ENCODE measurements at places on chromosomes 6 and 20. TPM values are rescaled to one million over a fixed set of nuclear protein-coding genes. Genes with fewer than 3 reads are reported as not detected.

Gene FOXC1
- total RNA-seq: 8.2 TPM

Gene MYT1
- 0.08 TPM for total RNA-seq

Gene MUC22
- not detected for total RNA-seq

Gene ACOT13
- 30.1 TPM for total RNA-seq

Gene C6orf58
- not detected for total RNA-seq

Gene FAM217B
- 5.4 TPM for total RNA-seq

Gene EYS
- total RNA-seq: not detected

Gene KIAA0408
- total RNA-seq: 5.6 TPM

Gene RIMS1
- total RNA-seq: not detected

Gene HLA-DRA
- total RNA-seq: not detected

Gene LAMA4
- total RNA-seq: 1.4 TPM

Gene CHRNA4
- 0.63 TPM for total RNA-seq

Gene PLCB1
- 0.33 TPM for total RNA-seq

Gene LY6G5B
- 4.3 TPM for total RNA-seq

Gene C6orf163
- 0.44 TPM for total RNA-seq

Gene THBD
- 71.5 TPM for total RNA-seq

Gene TINAG
- not detected for total RNA-seq

Gene HEBP2
- total RNA-seq: 40.5 TPM

Gene PABPC1L
- total RNA-seq: 17.2 TPM

Gene PDE7B
- 0.95 TPM for total RNA-seq

Gene CDH26
- total RNA-seq: 0.54 TPM

Gene MYH7B
- total RNA-seq: not detected

Gene F13A1
- not detected for total RNA-seq

Gene ADGRB3
- not detected for total RNA-seq

Gene TAF8
- total RNA-seq: 9.4 TPM

Gene HLA-DOB
- 0.23 TPM for total RNA-seq

Gene C2
- total RNA-seq: not detected

Gene SPATS1
- not detected for total RNA-seq

Gene NKX2-2
- total RNA-seq: not detected

Gene OPN5
- not detected for total RNA-seq

Gene DEK
- total RNA-seq: 89.8 TPM

Gene GABRR1
- total RNA-seq: not detected

Gene RAD21L1
- not detected for total RNA-seq

Gene SIRPD
- not detected for total RNA-seq

Gene PTGIS
- total RNA-seq: not detected

Gene DOK5
- total RNA-seq: not detected
